Dorsolateral prefrontal cortex (tissue), 122 donors: ENCODE measurements at places on chromosomes 2 and 18.

GRCh38 chr18:79498662-79499061, 102.9 kb downstream of the NFATC1 start:
- DNase-seq: no peak

- no peak for DNase-seq
These were observed 43.4 kb upstream of the ASB18 start for GRCh38 chr2:236307641-236308040.

- DNase-seq: no peak
These were observed 893.8 kb upstream of the CELF4 start for GRCh38 chr18:38459131-38459994.

DNA sequence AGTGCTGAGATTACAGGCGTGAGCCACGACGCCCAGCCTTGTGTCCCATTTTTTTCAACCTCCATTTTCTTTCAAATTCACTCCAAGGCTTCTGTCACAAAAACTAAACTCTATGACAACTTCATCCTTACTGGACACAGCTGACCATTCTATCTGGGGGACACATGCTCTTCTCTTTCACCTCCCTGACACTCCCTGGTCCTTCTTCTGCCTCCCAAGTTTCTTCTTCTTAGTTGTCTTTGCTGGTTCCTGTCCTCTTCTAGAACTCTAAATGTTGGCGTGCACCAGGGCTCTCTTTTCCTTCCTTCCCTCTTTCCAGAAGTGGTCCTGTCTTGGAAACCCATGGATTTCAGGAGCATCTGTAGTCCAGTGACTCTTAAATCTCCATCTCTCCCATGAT, 40.1 kb upstream of the LPIN2 start:
- no peak for DNase-seq

GRCh38 chr2:135667045-135667444, 74.6 kb upstream of the UBXN4 start:
- no peak for DNase-seq

GRCh38 chr2:101516823-101517690, 42.1 kb upstream of the RFX8 start:
- DNase-seq: no peak
